ENCODE measurements at places on chromosomes 11 and 22.

GRCh38 chr22:39287076-39287725 is 32.2 kb downstream of the RPL3 start:
- H3K27ac ChIP-seq, result peak overlapping the region; percentile 47
- peaks cover 46% of the 10 kb centered on the region for H3K4me1 ChIP-seq
- no peak overlapping the region for H3K4me3 ChIP-seq
- no peaks in the 10 kb centered on the region for H3K27me3 ChIP-seq

DNA sequence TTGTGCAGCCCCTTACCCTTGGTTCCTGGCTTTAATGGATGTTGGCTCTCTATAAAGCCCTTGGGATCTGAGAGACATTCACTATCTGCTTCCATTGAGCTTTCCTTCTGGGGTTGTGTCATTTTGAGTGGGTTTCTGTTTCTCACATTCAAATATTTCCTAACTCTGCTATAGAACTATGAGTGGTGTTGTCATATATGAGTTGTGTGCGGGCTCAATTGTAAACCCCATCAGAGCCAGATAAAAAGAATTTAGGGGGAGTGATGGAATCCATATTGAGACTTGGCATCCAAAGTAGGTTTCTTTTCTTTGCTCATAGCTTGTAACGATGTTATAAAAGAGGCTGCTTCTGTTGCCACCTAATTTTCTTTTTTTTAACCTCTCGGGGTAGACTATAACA is 41.8 kb upstream of the SPON1 start:
- no peaks in the 10 kb centered on the region for H3K36me3 ChIP-seq
- no peak for DNase-seq
- peaks cover 32% of the 10 kb centered on the region for H3K27me3 ChIP-seq
- H3K27ac ChIP-seq, result no peak overlapping the region

DNA sequence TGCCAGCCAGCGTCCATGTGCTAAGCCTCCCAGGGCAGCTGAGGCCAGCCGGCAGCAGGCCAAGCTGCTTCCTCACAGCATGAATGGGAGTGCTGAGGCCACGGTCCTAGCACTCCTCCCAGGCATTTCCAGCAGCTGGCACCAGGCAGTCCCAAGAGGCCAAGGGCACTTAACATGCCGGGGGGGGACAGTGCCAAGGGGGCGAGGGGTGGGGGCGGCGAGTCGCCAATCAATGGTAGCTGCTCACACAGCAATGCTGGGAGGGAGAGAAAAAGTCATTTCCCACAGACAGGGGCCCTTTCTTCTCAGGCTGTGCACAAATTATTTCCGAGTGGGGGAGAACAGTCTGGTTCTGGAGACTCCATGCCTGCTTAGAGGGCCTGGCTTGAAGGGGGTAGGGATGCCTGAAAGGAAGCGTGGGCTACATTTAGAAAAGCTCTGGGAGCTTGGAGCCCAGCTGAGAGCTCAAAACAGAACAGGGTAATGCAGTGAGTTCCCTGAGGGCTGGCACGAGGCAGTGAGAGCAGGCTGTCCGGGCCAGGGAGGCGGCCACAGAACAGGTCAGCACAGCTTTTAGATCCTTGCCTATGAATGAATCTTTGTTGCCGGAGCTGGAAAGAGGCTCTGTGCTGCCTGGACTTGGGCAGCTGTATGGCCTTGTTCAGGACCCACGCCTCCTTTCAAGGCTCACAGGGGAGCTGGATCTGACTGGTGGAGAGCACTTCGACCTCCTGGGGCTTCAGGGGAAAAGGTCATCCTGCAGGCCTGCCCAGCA is 14.4 kb upstream of the TBC1D10A start:
- H3K4me1 ChIP-seq, result peaks cover 75% of the 10 kb centered on the region
- H3K36me3 ChIP-seq, result peaks cover 100% of the 10 kb centered on the region
- H3K4me3 ChIP-seq, result no peak overlapping the region
- no peaks in the 10 kb centered on the region for H3K27me3 ChIP-seq

DNA sequence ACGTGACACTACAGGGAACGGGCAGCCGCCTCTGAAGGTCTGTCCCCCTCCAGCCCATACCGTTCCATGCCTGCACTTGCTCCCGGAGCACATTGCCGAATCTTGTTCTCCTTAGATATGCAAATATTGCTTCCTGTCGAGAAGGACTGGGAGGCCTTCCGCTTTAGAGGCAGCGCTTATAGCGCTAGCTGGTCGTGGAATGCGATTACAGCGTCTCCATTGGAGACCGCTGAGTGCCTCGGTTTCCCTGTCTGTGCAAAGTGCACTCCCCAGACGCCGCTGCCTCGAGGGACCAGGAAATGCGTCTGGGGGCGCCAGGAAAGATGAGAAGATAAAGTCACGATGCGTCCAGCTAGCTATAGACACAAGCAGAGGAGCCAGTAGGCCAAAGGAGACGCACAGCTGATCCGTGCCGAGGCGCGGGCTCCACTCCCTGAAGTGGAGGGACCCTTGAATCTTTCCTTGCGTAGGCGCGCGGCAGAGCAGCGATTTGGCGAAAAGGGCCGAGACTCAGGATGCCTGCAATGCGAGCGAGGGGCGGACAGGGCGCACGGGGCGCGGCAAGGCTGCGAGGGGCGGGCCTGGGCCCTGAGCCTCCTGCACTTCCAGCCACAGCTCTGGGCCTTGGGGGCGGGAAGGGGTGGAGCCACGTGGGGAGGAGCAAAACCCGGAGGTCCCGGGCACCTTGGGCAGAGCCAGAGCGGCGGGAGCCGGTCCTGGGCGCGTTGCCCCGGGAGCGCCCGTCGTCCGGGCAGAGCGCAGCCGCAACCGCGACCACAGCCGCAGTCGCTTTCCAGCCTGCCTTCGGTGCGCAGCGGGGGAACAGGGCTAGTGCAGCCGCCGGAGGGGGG is at the start of gene RASSF10:
RASSF10 (plus strand) TSS at position 692 of the 851 bp plus-strand sequence. CDS start 261 bp downstream, outside the sequence.
- H3K27me3 ChIP-seq, result peaks cover 95% of the 10 kb centered on the region
- H3K27ac ChIP-seq, result peak within 1 kb of the TSS; percentile 38
- H3K4me1 ChIP-seq, result peaks cover 39% of the 10 kb centered on the region
- H3K36me3 ChIP-seq, result no peaks in the 10 kb centered on the region

DNA sequence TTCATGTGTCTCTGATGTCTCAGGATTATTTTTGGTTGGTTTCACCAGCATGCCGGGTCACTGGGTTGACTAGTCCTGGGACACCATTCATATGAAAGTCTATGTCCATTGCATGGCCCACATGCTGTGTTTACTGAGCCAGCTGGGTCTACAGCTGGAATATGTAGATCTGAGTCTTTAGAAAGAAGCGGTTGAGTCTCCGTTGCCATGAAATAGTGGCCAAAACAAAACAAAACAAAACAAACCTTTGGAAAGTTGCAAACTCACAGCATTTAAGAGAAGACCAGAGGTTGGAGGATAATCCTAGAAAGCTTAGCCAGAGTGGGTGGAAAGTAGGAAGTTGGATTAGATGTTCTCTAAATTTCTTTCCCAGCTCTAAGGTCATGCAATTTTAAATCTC is 191.8 kb upstream of the NTM start:
- no peak for DNase-seq
- no peak overlapping the region for H3K27ac ChIP-seq
- H3K36me3 ChIP-seq, result no peaks in the 10 kb centered on the region
- no peaks in the 10 kb centered on the region for H3K27me3 ChIP-seq
- no peak overlapping the region for H3K4me3 ChIP-seq
- peaks cover 3% of the 10 kb centered on the region for H3K4me1 ChIP-seq

- H3K4me1 ChIP-seq, result peaks cover 12% of the 10 kb centered on the region
- no peaks in the 10 kb centered on the region for H3K36me3 ChIP-seq
- peak overlapping the region; percentile 40 for H3K4me3 ChIP-seq
- peak; percentile 42 for DNase-seq
- no peaks in the 10 kb centered on the region for H3K27me3 ChIP-seq
- H3K27ac ChIP-seq, result no peak overlapping the region
Observed at GRCh38 chr11:16280256-16280682, 76.1 kb downstream of the SOX6 start.

DNA sequence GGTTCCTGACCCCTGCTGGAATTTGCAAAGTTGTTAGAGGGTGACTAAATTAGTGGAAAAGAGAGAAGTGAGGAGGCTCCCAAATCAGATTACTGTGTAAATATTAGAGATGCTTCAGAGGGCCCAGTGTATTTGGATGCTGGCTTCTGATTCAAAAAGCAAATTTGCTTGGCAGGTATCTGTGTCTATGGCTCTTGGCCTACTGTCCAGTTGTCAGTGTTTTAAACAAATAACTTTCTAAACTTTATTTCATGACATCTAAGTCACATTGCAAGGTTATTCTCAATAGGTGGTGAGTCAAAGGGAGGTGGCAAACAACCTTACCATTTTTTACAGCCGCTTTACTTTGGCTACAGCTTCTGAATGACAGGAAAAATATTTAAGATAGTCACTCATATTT is 720.1 kb downstream of the KCNA4 start:
- H3K36me3 ChIP-seq, result no peaks in the 10 kb centered on the region
- DNase-seq, result no peak
- H3K27me3 ChIP-seq, result no peaks in the 10 kb centered on the region
- no peak overlapping the region for H3K4me3 ChIP-seq
- H3K27ac ChIP-seq, result no peak overlapping the region

DNA sequence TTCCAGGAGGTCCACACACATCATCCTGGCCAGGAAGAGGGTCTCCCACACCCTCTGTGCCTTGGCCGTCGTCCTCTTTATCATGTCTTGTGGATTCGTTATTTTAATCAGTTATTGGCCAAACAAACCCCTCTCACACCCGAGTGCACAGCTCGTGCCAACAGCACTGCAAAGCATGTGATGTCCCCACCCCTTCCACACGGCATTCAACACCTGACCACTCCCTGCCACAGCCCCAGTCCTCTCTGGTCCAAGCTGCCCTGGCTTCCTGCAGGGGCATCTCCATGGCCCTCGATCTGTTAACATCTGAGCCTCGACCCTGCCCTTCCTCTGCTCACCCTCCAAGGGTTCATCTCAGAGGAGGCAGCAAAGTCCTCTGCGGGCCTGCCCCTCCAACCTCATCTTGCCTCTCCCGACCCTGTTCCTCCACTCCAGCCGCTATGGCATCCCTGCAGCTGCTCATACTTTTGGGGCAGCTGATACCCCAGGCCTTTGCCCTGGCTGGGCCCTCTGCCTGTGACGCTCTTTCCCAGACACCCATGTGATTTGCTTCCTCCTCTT is 14.0 kb downstream of the MYEOV start:
- no peaks in the 10 kb centered on the region for H3K36me3 ChIP-seq
- H3K4me3 ChIP-seq, result no peak overlapping the region
- DNase-seq, result no peak
- peaks cover 47% of the 10 kb centered on the region for H3K4me1 ChIP-seq

DNA sequence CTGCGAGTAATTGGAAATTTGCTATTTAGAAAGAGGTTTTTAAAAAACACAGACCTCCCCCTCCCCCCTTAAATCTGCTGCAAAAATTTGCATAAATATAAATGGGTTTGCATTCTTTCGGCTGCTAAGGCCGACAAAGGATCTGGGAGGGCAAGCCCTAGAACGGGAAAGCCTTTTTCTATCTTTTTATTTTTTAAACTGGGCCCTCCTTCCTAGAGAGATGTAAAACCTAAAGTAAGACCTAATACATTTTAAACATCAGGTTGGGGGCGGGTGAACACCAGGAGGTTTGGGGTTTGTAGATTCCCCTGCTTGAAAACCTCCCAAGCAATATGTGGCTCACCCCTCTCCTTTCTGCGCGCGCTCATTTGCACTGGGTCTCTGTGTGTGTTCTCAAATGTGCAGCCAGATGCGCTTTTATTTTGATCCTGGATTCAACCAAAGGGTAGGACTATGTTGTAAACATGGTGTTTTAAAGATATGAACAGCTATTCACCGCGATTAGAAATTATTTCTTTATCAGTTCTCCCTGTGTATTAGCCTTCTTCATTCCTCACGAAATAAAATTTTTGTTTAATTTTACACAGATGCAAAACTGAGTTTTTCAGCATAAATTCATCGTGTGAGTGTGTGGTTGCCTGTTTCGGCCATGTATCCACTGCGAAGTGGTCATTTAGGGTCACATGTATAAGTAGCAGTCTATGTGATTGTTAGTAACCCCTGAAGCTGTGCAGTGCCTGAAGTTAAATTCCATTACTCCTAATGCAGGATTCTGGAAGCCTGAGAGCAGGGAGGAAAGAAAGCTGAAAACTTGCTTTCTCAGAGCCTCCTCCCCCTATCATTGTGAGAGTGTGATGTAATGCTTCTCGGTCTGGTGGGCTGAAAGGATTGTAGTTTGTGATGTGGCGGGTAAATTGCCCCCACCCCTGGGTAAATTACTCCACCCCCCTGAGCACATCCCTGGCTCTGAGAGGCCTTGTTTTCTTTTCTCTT is 988 bp downstream of the TNRC6B start:
- no peaks in the 10 kb centered on the region for H3K36me3 ChIP-seq
- H3K27me3 ChIP-seq, result no peaks in the 10 kb centered on the region
- H3K4me3 ChIP-seq, result peak overlapping the region; percentile 78
- peak; percentile 28 for DNase-seq
- H3K4me1 ChIP-seq, result peaks cover 85% of the 10 kb centered on the region

DNA sequence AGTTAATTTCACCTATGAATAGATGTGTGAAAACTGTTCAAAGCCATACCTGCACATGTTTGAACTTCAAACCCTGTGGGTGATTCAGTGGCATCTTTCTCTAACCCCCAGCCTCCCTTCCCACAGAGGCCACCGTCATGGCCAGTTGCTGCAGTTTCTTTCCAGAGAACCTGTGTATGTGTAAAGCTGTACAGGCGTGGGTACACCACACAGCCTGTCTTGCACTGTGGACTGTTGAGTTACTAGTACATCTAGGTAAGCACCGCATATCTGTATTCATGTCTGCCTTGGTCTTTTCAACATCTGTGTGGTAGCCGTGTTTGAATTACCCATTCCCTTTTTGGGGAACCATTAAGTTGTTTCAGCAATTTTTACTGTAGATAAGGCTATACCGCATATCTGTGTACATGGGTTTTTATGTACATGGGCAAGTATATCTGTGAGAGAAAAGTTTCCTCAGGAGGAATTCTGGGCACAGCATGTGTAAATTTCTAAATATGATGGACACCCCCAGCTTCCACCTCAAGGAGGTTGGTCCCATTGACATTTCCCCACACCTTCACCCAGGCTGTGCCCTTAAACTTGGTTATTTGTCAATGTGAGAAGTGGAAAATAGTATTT is 13.9 kb downstream of the NEAT1 start:
- peak overlapping the region; percentile 73 for H3K27ac ChIP-seq
- peaks cover 99% of the 10 kb centered on the region for H3K4me1 ChIP-seq

DNA sequence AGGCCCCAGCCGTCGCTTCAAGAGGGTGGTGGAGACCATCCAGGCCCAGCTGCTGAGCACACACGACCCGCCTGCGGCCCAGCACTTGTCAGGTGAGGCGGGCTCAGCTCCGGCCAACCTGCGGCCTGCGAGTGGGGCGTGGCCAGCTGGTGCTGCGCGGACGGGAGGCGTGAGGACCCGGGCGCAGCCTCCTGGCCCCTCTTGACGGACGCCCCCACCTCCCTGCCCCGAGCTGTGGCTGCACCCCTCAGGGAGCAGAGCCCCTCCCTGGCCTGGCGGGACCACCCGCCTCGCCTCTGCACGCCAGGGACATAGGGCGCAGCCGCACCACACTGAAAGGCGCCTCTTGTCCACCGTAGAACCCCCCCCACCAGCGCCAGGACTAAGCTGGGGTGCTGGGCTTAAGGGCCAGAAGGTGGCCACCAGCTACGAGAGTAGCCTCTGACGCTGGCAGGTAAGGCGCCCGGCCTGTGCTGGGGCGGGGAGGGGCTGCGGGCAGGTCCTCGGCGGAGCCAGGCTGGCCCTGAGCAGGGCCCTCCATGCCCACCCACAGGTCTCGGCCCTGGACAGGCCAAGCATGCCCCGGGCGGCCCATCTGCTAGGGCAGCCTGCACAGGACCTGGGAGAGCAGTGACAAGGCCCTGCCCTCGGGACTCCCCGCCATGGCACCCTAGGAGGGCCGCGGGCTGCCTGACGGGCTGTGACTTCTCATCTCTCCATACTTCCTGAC is 29.8 kb downstream of the MOB2 start:
- H3K36me3 ChIP-seq, result no peaks in the 10 kb centered on the region
- H3K27ac ChIP-seq, result no peak overlapping the region
- DNase-seq, result no peak
- H3K4me1 ChIP-seq, result peaks cover 27% of the 10 kb centered on the region
- H3K27me3 ChIP-seq, result peaks cover 2% of the 10 kb centered on the region
